ENCODE measurements at places on chromosomes 16 and 17.

DNA sequence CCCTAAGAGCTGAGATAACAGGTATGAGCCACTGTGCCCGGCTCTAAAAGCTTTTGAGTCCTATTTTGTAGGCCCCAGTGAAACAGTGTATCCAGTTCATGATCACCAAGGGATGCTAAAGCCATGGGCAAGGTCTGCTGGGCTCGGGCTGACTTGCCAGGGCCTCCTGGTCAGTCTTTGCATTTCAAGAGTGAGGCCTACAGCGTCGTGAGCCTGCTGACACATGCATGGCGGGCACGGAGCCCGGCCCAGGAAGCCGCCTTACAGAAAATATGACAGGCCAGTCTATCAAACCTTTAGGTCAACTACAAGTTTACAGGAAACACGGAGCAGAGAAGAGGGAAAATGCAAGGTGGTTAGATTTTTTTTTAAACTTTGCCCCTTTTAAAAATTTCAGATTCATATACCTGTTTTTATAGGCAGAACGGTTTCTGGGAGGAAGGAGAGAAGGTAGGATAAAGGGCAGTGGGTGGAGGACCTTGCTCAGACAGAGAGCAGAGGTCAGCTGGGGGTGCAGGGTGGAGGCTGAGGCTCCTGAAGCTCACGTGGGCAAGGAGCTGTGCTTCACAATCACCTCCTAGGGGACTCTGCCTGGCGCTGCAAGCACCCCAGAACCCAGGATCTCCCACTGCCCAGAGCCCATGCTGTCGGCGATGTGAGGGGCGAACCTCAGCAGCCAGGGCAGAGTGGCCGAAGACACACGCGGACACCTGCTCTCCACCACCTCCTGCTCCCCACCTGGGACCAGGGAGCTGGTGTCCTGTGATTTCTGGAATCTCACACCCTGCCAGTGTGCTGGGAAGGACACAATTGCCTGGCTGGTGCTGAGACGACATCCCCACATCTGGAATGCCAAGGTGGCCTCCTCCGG is 21.3 kb downstream of the C16orf95 start:
- no peak for DNase-seq

DNA sequence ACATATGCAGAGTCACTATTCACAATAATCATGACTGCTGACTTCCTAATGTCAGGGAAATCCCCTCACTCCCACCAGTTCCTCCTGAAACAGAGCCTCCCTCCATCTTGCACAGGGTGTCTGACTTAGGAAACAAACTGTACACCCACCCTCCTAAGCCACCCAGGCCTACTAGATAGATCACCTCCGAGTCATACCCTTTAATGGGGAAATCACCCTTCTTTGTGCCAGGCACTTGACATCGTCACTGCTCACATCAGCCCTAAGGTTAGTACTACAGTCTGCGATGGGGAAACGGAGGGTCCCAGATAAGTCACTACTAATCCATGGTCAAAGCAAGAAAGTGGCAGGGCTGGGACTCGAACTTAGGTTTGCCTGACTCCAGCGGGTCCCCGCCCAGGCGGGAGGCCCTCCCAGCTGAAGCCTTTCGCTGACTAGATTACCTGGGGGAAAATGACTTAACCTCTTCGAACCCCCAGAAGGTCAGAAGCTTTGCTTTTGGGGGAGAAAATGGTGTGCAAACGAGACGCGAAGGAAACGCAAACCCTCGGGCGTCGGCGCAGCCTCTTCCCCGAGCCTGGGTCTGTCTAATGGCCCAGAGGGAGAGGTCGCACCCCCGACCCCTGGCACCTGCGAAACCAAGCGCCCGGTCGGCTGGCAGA is 3.4 kb upstream of the MLLT6 start:
- no peak for DNase-seq

DNA sequence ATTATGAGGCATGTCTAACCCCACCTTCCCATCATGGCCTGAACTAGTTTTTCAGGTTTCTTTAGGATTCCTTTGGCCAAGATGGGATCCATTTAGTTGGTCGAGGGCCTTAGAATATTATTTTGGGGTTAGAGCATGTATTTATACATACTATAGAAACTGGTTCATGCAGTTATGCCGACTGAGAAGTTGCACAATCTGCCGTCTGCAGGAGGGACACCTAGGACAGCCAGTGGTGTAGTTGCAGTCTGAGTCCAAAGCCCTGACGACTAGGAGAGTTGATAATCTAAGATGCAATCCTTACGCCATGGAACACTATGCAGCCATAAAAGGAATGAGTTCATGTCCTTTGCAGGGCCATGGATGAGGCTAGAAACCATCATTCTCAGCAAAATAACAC is 424.0 kb downstream of the SHISA9 start:
- DNase-seq = no peak

DNA sequence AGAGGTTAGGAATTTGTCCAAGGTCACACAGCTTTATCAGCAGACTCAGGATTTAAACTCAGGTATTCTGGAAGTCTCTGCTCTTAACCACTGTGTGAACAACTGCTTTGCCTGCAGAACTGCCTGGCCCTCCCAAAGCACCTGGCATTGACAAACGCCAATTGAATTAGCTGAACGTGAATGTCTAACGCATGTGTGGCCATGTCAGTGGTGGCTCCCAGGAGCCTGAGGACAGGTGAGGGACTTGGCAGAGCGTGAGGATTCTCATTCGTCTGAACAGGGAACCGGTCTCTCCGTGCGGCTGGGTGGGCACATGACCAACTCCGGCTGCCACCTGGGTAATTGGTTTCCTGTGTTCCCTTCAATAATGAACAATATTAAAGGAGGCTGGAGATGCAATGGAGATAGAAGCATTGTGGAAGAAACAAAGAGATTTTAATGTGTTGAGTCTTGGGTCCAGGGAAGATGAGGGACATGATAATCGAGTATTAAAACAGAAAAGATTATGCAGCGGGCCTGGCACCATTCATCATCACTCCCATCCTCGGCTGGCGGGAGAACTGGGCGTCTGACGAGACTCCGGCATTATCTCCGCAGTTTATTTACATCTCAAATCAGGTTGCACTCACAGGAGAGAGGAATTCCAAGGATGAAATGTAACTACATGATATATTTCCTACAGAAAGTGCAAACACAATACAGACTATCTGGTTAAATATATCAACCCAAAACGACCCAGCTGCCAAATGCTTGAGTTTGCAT is 113.5 kb downstream of the NPIPB5 start:
- no peak for DNase-seq

- no peak for DNase-seq
These were observed 82.6 kb upstream of the GNAO1 start for GRCh38 chr16:56108724-56109123.

GRCh38 chr16:10428433-10429168 is 42.7 kb downstream of the ATF7IP2 start:
- no peak for DNase-seq

DNA sequence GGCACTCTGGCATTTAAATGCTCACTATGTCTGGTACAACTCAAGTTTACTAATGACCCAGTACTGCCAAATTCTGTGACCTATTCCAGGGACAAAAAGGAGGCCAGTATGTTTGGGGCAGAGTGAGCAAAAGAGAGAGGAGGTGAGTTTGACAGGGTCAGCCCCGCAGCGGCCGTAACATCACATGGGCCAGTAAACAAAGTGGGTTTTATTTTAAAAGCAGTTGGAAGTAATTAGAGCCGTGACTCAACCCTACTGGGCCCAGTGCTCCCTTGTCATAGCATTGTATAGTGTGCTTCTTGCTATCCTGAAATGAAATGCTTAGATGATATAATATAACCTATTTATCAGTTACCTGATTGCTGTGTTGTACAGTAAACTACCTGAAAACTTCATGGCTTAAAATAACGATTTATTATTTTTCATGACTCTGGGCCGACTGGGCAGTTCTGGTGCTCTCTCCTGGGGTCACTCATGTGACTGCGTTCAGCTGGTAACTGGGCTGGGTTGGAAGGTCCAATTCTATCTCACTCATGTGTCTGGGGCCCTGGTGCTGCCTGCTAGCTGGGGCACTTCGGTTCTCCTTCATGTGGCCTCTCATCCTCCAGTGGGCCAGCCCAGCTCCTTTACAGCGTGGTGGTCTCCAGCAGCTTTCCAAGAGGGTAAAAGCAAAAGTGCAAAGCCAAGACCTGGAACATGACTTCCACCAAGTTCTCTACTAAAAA is 27.4 kb downstream of the IQCK start:
- DNase-seq = no peak

DNA sequence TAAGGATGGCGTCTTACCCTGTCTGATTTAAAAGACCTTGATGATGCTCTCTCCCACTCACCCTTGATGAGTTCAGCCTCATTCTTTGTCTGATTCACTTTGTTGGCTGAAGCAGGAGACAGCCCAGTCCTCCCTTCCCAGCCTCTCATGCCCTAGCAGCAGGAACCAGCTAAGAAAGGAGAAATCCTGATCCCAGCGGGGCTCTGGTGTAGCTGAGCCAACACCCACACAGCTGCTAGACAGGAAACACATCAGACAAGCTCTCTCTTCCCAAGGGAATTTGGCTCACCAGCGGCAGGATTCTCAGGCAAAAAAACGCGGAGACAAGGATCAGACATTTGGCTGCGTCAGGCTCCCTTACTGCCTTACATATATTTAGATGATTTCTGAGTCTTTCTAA is 211.5 kb downstream of the CDH11 start:
- DNase-seq = no peak

- peak; percentile 55 for DNase-seq
These were observed 66.0 kb downstream of the GNAO1 start for GRCh38 chr16:56257239-56257638.

DNA sequence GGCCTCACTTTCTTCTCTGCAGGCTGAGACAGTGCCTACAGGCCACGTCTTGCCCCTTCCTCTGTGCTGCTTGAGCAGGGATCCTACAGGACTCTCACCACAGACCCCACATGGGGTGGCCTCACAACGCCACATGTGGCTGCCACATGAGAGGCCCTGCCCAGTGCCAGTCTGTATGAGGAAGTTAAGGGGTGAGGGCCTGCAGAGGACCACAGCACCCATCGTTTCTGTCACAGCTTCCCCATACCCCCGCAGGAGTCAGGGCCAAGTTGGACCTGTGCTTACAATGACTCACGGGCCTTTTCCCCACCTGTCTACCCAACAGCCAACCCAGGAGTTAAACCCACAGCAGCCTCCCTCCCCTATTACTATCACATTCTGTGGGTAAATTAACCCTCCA is 2.9 kb upstream of the GSDMB start:
- DNase-seq = no peak

DNA sequence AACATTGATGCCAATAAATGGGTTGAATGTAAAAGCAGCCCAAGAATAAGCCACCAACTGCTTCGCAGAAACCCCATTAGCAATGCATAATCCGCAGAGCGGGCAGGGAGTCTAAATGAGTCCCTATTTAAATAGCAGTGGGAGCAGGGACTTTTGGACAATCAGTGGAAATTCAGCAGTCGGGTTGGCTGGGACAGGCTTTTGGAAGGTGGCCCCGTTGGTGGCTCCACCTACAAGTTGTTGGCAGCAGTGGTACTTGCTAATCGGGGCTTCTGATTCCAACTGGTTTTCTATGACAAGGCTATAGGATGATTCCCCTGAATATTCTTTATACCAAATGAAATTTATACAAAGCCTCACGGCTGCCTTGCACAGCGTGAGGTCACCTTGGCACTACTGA is 86.3 kb downstream of the WDR59 start:
- DNase-seq = no peak

DNA sequence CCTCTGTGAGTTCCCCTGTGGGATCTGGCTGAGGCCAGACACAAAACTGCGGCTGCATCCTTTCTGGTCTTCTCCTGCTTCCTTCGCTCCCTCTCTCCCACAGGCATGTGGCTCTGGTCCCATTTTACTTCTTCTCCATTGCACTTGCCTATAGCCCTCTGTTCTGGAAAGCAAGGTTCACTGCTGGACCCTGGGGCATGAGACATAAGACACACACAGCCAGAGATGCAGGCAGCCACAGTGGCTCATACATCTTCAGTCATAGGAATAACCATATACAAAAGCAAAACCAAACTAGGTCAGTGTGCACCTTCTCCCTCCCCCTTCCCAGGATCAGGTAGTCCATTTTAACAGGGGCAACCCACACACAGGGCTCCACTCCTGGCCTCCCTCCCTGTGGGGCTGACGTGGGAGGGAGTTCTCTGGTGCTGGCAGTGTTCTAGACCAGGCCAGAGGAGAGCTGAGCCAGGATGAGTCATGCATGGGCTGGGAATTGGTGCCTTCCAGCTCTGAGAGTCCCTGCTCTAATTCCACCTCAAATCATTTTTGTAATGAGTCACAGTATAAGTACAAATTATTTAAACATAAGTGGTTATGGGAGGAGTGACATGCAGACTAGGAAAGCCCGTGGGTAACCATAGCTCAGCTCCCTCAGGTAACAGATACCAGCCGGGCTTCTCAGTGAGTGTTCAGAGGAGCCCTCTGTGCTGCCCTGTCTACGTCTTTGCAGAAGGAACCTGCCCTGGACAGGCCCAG is 58.0 kb downstream of the ASIC2 start:
- DNase-seq = no peak

DNA sequence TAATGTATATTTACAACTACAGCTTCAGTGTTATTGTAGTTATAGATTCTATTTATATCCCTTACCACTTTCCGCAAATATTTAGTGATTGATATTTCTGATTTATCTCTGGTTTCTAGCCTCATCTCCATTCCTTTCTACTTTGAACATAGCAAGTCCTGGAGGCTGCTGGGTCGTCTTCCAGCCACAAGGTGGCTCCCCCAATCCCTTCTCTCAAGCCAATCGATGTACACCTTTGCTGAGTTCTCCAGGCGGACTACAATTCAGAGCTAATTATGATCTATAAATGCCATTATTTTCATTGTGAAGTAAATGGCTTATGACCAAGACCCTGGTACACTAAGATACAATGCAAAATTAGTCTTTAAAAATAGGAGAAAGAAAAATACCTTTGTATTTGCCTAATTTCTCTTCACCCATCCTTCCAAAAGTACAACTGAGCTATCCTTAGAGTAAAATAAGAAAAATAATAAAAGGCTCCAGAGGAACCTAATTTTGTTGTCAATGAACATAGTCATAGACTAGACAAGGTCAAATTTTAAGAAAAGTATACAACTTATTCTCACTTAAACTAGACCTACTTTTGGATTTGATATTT is 122.1 kb downstream of the SKAP1 start:
- DNase-seq = no peak

DNA sequence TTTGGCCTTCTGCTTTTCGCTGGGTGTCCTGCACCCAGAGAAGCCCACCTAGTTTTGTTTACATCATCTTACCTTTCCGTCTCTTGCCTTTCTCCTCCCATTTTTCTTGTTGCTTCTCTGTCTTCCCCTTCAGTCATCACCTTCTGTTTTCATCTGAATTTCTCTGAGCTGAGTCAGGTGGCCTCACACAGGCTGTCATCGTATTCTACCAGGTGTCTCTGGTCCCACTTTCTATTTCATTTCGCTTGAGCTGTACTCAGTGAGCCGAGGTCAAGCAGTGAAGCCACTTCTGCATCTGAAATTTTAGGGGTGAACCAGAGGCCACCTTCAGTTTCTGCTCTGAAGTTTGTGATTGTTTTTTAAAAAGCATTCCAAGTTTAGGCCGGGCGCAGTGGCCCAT is 9.7 kb downstream of the CRAMP1 start:
- no peak for DNase-seq

DNA sequence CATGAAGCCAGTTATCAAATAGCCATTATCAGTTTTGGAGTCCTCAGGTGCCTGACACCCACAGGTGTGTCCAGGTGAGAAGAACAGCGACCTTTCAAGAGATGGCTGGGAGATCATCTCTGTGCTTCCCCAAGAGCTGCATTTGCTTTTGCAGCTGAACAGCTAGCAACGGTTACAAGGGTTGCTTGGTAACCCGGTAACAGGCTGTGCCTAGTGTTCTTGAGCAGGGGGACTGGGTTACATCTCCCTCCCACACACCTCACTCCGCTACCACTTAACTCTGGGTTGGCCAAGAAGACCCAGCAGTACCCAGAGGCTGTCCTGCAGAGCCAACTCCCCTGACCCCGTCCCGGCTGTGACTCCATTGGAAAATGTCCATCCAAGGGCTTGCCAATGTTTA is 147.0 kb downstream of the SLC39A11 start:
- DNase-seq = no peak

Data from left forelimb (tissue), 1 donor.